Activated effector memory CD4-positive, alpha-beta T cell treated with anti-CD3 and anti-CD28 coated beads, Interleukin-2, amount 50 U/mL, for 16 hours (primary cell): ENCODE measurements at places on chromosomes 1 and 21.

- DNase-seq, result no peak
Measured at GRCh38 chr21:31394309-31394708, 50.2 kb upstream of the TIAM1 start.

GRCh38 chr21:23639721-23640120 is 1967.6 kb downstream of the MRPL39 start:
- no peak for DNase-seq

GRCh38 chr1:194004146-194004545 is 817.7 kb upstream of the B3GALT2 start:
- DNase-seq, result no peak

DNA sequence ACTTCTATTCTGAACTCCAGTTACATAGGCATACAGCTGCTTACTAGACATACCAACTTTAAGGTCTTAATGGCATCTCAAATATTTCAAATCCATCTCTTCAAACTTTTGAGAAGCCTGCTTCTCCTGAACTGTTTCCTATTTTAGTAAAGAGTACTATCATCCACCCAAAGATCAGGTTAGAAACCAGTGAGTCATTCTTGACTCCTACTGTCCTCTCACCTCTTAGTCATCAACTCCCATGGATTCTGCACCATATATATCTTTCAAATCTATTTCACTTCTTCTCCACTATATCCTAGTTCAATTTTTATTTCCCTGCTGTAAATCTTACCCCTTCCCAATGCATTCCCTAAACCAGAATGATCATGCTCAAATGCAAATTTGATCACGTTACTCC is 18.1 kb upstream of the BEND5 start:
- no peak for DNase-seq

GRCh38 chr21:17925899-17926298 is 106.7 kb upstream of the C21orf91 start:
- no peak for DNase-seq

- no peak for DNase-seq
Measured at GRCh38 chr1:236848274-236848923, 53.3 kb downstream of the MTR start.

GRCh38 chr1:91804546-91805023 is 81.4 kb downstream of the TGFBR3 start:
- peak; percentile 89 for DNase-seq
